Right forelimb (tissue), 1 donor: ENCODE measurements at places on chromosomes 1 and 21.

- DNase-seq: peak; percentile 63
Measured at GRCh38 chr1:1200876-1201810, 5.2 kb downstream of the TNFRSF18 start.

GRCh38 chr1:221697923-221698425 lies 43.9 kb downstream of the DUSP10 start:
- DNase-seq: no peak

GRCh38 chr1:157147906-157148700 lies 9.9 kb upstream of the ETV3 start:
- no peak for DNase-seq

- DNase-seq: no peak
Measured at GRCh38 chr21:37513383-37513782, 146.8 kb downstream of the DYRK1A start.

DNA sequence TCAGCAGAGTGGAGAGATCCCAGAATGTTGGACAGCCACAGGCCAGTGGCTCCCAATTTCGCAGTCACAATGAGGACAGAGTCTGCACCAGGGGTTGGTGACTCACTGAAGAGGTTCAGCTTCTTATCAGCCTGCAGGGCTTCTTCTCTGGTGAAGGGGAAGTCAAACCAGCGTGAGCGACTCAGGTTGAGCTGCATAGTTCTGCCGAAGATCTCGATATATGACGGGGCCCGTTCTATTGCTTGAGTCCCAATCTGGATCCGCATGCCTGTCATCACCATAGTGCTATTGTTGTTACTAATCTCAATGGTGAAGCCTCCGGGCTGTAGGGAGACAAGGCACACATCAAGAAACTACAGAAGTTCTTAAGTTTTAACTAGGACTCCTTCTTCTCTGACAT lies 58.5 kb downstream of the UBR4 start:
- no peak for DNase-seq

- DNase-seq: no peak
Measured at GRCh38 chr1:26946270-26946669, 14.0 kb downstream of the KDF1 start.

GRCh38 chr1:185388815-185389214 lies 71.8 kb upstream of the IVNS1ABP start:
- no peak for DNase-seq

DNA sequence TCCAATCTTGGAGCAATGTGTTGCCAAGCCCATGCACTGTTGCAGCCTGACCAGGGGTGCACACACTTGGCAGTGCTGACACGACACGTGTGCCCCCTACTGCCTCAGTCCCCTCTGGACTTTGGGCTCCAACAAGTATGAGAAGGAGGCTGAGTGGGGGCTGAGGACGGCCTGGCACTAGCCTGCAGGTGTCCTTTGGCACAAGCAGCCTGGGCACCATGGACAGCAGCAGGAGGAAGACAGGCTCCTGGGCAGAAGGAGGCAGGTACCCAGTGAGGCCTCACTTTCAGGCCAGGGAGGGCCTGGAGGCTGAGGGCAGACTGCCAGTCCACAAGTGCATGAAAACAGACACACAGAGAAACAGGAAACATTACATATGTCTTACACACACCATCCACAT lies 1702.9 kb upstream of the B3GALT2 start:
- no peak for DNase-seq

GRCh38 chr1:112515311-112516009 lies 6.7 kb downstream of the WNT2B start:
- no peak for DNase-seq

DNA sequence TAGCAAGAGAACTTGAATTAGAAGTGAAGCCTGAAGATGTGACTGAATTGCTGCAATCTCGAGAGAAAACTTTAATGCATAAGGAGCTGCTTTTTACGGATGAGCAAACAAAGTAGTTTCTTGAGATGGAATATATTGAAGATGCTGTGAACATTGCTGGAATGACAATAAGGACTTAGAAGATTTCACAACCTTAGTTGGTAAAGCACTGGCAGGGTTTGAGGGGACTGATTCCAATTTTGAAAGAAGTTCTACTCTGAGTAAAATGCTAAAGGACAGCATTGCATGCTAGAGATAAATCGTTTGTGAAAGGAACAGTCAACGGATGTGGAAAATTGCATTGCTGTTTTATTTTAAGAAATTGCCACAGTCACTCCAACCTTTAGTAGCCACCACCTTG lies 69.5 kb downstream of the GDAP2 start:
- DNase-seq: no peak

GRCh38 chr1:220894025-220894923 lies 15.0 kb downstream of the HLX start:
- DNase-seq: peak; percentile 52

DNA sequence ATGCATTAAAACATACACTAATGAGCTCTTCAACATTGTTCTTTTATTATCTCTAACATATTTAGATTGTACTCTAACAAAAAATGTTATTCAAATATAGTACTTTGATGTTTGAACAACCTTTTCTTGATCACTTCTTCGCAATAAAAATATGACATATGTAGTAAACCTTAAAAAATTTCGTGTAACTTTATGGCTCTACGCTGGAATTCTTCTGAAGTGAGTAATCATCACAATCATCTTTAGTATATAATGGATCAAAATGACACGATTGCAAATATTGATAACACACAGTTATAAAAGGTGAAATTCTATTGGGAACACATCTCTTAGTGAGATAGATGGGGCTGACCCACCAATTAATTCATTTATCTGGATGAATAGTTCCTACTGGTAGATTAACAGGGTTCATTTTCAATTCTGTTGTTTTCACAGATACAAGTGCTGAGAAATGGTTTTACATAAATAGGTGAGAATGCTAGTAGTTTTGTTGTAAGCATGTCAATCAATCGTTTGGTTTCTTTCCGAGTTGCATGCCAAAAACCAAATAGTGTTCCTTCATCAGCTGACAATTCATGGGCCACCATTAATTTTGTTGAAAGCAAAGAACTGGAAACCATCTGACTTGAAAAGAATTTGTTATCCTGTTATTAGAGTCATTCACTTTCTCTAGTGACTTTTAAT lies 1.5 kb upstream of the ZMPSTE24 start:
- DNase-seq: no peak

DNA sequence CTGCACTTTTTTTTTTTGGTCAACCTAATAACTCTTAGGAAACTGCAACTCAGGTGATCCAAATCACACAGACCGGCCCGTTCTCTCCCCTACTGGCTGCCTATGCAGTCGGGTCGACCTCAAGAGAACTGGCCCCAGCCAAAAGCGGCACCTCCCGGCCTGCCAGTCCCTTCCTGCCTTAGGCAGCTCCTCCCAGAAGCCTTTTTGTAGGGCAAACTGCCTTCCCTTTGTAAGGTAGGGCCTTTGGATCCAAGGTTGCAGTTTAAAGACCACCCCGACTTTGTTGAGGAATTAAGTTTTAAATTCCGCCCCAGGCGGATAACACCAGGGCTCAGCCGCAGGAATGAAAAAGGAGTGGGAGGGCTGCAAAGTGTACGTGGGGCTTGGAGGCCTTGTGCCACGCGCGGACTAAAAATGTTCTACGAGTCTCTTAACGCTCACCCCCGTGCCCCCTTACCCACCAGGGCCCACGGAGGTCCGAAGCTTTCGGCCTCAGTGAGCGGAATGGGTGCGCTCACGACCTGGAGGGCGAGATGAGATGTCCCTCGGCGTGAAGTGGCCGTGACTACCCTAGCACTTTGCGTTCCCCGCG lies 642 bp upstream of the ST3GAL3 start:
- DNase-seq: no peak
